ENCODE measurements at places on chromosomes 2 and 18.
A peak's percentile ranks its signal among the peaks of the same experiment; 100 is the strongest.

DNA sequence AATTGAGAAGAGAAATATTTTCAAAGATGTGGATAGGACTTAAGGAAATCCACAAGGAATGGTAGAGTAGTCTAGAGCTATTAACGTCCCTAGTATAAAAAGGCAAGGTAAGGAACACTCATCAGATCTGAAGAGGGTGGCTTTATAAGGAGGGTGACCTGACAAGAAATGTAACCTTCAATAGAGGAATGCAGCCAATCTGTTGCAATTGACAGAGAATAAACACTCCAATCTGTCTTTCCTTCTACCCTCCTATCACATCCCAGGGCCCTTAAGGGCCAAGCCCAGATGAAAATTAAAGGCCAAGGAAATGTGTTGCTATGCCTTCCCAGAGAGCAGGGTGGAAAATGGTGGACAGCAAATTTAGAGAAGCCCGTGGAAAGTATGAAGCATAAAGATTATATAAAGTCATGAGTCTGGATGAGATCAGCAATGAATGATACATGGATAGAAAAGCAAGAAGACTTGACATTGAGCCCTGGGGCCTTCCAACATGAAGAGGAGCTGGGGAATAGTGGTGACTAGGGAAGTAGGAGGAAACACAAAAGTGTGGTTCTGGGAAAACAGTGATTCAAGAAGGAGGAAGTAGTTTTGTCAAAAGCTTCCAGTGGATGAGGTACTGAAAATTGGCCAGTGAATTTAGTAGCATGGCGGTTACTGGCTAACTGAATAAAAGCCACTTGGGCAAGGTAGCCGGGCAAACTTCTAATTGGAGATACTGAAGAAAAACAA is 270.6 kb upstream of the TANK start:
- no peak for DNase-seq

GRCh38 chr2:16745466-16745865 is 79.8 kb upstream of the CYRIA start:
- peak; percentile 40 for DNase-seq

GRCh38 chr2:84816426-84817026 is 64.4 kb downstream of the TRABD2A start:
- no peak for DNase-seq

- DNase-seq: no peak
These were observed 7.0 kb upstream of the SATB2 start for GRCh38 chr2:199464606-199465352.

- DNase-seq: peak; percentile 90
These were observed at the start of gene ADNP2 for GRCh38 chr18:80108739-80109675. ADNP2 (plus strand) TSS chr18:80109262; CDS start chr18:80117543, 8,281 bp downstream.

- no peak for DNase-seq
These were observed 92.6 kb upstream of the VRK2 start for GRCh38 chr2:57954020-57954419.

- no peak for DNase-seq
These were observed 52.8 kb upstream of the TGIF1 start for GRCh38 chr18:3397031-3397750.

DNA sequence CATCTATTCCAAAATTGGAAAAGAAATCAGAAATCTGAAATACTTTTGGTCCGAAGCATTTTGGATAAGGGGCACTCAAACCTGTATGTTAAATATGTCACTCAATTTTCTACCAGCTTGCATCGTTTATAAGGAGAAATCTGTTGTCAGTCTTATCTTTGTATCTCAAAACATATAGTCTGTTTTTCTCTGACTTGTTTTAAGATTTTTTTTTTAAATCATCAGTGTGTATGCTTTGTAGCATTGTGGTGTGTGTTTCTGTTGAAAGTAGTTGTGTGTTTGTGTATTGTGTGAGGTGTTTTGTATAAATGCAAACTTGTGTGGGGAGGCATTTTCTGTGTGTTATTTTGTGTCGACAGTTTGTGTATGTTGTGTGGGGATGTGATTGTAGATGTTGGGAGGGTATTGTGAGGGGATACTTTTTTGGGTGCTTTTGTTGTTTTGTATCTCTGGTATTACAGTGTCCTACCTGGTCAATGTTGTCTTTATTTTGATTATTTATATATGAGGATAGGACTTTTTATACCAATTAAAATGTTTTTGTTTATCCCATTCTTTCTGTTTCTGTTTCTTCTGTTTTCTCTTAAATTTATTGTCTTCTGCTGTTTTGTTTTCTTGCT is 30.9 kb downstream of the SMCHD1 start:
- DNase-seq: no peak

- no peak for DNase-seq
These were observed 56.8 kb downstream of the SMAD2 start for GRCh38 chr18:47873625-47874024.

GRCh38 chr2:170949415-170949814 is 20.4 kb downstream of the GORASP2 start:
- DNase-seq: no peak

DNA sequence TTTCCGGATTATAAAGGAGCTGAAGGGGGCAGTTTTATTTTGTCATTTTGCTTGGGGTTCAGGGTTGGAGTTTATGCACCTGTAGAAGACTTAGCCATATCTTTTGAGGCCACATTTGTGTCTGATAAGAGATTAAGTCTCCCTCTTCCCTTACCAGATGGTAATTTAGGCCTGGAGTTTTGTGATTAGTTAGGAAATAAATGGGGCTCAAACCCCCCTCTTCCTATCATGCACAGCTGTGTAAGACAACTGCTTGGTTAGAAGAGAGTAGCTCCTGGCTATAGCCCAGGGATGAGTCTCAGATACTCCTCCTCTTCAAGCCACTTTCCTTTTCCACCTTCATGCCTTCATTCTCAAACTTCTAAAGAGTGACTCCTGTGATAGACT is 802 bp upstream of the SAP130 start:
- DNase-seq: no peak

DNA sequence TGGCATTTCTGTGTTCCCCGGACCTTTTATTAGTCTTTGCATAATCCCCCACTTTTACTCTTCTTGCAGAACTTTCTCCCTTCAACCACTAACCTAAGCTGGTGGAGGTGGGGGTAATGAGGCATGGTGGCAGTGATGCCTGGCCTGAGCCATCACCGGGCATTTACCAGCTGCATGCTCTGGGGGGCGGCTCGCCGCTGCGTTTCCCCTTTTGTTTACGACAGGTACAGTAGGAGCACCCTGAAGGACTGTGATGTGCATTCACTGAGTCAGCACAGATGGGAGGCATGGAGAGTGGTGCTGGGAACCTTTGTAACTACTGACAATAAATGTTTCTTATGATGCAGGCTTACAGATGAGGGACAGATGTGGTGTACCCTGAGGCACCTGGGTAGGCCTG is 46.9 kb downstream of the PLEKHB2 start:
- no peak for DNase-seq

DNA sequence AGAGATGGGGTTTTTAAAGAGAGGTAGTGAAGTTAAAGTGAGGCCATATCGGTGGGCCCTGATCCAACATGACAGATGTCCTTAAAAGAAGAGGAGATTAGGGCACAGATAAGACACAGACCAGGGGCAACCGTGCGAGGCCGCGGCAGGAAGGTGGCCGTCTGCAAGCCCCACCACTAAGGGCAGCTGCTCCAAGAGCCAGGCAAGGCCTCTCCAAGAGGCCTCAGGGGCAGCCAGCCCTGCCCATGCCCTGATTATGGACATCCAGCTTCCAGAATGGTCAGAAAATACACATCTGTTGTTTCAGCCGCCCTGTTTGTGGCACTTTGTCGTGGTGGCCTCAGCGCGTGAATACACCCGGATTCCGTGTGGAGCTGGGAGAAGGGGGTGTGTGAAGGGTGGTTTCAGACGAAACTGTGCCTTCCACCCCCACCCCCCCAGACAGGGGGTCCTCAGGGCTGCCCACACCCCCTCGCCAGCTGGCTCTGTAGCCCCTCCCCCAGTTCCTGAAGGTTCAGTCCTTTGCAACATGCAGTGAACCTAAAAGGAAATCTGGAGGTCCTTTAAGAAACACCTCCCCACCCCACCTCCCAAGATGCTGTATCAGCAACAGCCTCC is 74.1 kb upstream of the SMAD7 start:
- DNase-seq: no peak

DNA sequence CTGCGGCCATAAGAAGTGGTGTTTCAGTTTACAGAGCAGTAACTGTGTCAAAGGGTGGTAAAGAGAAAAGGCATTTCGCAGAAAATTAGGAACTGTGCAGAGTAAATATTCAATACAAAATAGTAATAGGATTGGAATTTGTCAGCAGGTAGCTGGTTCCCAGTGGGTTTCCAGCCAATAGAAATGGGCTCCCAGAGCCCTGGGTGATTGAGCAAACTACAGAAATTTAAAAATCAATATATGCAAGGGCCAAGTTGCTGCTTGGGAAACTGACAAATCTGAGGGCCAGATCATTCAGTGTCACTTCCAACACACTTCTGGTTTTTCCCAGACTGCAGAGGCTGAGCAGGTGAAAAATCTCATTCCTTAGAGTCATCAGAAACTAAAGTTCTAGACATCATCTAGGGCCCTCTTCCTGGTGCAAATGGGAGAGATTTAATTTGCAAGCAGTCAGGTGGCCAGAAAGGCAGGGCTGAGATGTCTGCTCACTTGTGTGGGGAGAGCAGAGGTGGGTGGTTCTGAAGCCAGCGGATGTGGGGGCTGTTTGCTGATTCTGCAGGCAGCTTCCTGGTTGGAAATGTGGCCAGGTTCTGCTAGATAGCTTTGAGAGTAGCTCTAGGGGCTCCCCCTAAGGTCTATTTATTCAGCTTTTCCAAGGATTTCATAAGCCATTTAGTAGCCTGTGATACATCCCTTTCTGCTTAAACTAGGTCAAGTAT is 182.4 kb downstream of the NCK2 start:
- DNase-seq: peak; percentile 61

DNA sequence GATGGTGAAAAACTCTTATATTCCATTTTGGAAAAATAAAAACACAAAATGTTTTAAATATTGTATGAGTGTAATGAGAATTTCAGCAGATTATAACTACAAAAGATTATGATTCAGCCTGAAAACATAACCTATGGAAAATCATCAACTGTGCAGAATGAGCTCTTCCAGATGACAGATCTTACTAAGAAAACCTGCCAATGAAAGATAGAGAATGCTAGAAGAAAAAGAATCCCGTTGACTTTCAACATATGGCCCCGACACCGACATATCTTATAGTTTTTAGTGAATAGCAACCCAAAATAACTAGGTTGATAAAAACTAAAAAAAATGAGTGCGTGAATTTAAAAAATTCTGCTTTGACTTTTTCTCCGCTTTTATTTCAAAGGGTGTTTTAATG is 178.0 kb downstream of the BABAM2 start:
- DNase-seq: no peak

GRCh38 chr2:221410487-221410886 is 161.6 kb downstream of the EPHA4 start:
- DNase-seq: no peak

GRCh38 chr2:21195326-21195725 is 71.6 kb downstream of the TDRD15 start:
- no peak for DNase-seq

GRCh38 chr18:46423226-46423805 is 233.7 kb downstream of the LOXHD1 start:
- no peak for DNase-seq

DNA sequence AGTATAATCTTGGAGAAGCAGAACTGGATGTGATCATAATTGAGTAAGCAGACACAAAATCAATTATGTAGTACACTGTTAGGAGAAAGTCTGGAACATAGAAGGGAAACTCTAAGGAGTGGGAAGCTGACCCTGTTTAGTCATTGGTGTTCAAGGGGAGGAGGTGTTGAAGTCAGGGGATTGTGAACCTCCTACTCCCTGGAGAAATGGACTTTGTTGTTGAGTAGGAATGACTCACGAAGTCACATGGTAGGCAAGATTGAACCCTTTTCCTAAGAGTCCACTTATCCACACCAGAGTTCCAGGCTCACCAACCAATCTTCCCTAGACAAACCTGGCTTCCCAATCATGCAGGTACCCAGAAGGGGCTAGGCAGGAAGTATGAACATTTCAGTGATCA is 81.0 kb upstream of the BCL11A start:
- no peak for DNase-seq

- no peak for DNase-seq
These were observed 94.5 kb downstream of the VSNL1 start for GRCh38 chr2:17634997-17635396.

All from stimulated activated CD8-positive, alpha-beta memory T cell treated with anti-CD3 and anti-CD28 coated beads, Interleukin-4, amount 100 ng/mL, for 48 hours (primary cell).